ENCODE measurements at places on chromosomes 12 and 14. TPM values are rescaled to one million over a fixed set of nuclear protein-coding genes. Genes with fewer than 3 reads are reported as not detected.

CLEC7A gene
- not detected for total RNA-seq

SH2B3 gene
- total RNA-seq: 20.2 TPM

TUBA1A gene
- 320 TPM for total RNA-seq

RDH5 gene
- 17.7 TPM for total RNA-seq

LRFN5 gene
- total RNA-seq: 12.1 TPM

CELA1 gene
- total RNA-seq: not detected

RDH12 gene
- not detected for total RNA-seq

INSM2 gene
- total RNA-seq: not detected

IFNG-AS1 gene
- 0.09 TPM for total RNA-seq

KRT82 gene
- total RNA-seq: not detected

TAS2R19 gene
- 6.3 TPM for total RNA-seq

ADAMTS20 gene
- total RNA-seq: not detected

B4GALNT3 gene
- total RNA-seq: 0.09 TPM

TXNDC16 gene
- total RNA-seq: 9.4 TPM

RNASE4 gene
- 4.8 TPM for total RNA-seq

KLRG1 gene
- not detected for total RNA-seq

CLEC1A gene
- total RNA-seq: not detected

PTGES3 gene
- 51.7 TPM for total RNA-seq

TUBA1B gene
- total RNA-seq: 2,451 TPM

LRRIQ1 gene
- total RNA-seq: 1.5 TPM

PELI2 gene
- 14.0 TPM for total RNA-seq

TMEM132C gene
- not detected for total RNA-seq

DACT1 gene
- 13.6 TPM for total RNA-seq

STON2 gene
- total RNA-seq: 3.3 TPM

SPATA7 gene
- 20.0 TPM for total RNA-seq

ZFHX2 gene
- total RNA-seq: 0.41 TPM

GPR137C gene
- 0.49 TPM for total RNA-seq

SRRM4 gene
- not detected for total RNA-seq

RPL10L gene
- total RNA-seq: not detected

All from fibroblast of the aortic adventitia (primary cell).